ENCODE measurements at places on chromosomes 1 and 21.

GRCh38 chr1:3898475-3898735 lies 1.7 kb downstream of the C1orf174 start:
- DNase-seq: no peak

GRCh38 chr1:199292896-199293295 lies 654.1 kb downstream of the PTPRC start:
- no peak for DNase-seq

DNA sequence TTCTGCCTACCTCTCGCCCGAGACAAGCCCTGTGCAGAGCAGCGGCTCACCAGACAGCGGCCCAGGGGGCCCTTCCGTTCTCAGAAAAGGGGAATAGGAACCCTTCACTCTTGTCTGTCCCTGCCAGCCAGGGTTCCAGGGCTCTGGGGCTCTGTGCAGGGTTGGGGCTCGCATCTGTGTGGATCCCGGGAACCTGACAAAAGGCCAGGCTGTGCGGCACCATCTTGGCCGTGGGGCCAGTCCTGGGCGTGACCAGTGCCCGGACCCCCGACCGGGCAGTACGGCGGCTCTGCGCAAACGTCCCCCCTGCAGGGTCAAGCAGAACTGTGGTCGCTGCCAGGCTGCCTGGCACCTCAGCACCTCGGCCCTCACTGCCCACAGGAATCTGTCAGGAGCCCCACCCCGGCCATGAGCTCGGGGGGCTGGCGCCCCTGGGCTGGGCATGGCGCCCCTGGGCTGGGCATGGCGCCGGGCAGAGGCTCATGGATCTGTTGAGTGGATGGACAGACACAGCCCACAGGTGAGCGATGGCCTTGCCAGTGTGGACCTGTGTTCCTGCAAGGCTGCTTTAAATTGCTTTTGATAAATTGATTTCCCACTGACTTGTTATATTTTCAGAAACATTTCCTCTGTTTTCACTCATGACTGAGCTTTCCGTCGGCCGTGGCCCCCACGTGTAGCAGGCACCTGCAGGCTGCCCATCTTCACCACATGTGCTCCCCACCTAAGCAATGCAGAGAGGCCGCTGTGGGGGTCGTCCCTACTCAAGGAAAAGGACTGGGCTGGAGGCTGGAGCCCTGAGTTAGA lies 59.0 kb downstream of the SLX9 start:
- no peak for DNase-seq

DNA sequence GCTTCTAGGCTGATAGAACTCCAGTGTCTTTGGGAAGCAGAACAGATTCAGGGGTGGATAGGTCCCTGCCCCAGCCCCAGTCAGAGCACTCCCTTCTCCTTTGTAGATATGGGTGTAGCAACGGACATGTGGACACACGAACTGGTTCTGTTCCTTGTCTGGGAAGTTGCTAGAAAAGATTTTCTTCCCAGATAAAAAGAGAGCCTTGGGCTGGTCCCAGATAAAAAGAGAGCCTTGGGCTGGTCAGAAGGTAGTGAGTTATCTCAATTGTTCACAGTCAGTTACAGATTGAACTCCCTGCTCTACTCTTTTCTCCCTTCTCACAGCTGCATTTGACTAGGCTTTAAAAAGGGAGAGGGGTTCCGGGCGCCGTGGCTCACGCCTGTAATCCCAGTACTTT lies 7.4 kb upstream of the EFNA1 start:
- DNase-seq: no peak

DNA sequence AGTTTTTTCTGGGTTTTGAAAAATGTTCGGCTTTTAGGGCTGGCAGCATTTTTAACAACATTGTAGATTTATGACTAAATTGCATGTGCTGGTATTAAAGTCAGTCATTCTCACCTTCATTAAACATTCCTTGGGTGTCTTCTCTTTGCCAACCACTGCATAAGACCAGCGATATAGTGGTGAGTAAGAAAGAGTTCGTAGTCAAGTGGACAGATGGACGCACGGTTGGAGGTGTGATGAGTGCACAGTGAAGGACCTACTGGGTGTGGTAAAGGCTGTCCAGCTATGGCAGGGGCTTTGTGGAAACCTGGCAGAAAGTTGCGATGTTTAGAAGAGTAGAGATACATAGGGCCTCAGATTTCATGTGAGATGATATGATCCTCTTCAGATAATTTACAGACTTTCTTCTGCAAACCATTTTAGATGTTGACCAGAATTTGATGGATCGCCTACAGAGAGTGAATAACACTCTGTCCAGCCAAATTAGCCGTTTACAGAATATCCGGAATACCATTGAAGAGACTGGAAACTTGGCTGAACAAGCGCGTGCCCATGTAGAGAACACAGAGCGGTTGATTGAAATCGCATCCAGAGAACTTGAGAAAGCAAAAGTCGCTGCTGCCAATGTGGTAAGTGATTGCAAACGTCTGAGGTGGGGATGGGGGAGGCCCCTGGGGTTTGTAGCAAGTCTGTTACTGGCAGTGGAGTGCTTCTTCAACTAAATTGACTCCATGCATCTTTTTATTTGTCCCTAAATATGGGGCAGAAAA lies 56.0 kb upstream of the LAMC2 start:
- no peak for DNase-seq

GRCh38 chr1:197869490-197870077 lies 32.8 kb upstream of the C1orf53 start:
- no peak for DNase-seq

DNA sequence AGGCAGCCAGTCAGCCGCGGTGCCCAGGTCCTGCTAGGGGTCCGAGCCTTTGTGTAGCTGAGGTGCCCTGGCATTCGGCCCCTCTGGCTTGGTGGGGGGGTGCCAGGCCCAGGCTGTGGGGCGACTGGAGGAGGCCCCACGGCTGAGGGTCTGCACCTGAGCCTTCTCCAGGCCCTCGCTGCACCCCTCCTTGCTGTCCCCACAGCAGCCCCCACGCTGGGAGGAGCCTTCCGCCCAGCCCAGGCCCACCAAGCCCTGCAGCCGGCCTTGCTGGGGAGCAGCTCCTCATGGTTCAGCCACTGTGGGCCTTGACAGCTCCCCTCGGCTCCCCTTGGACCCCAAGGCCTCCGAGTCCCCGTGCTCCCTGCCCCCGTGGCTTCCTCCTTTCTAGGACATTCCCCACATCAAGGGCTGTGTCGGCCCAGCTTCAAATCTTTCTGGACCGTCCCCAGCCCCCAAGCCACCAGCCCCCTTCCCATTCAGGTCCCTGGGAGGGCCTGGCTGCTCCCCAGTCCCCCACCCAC lies 67.8 kb downstream of the MORN1 start:
- DNase-seq: no peak

DNA sequence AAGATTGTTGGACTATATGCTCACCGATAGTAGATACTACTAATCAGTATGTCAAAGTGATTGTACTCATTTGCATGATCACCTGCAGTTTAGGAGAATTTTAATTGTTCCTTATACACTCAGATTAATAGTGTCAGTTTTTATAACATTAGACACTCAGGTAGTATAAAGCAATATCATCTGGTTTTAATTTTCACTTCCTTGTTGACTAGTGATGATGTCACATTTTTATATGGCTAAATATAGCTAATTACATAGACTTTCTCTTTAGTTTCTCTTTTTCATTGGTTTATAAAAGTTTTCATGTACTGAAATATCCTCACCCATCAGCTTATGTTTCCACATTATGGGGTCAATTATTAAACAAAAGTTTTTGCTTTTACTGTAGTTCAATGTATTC lies 1332.4 kb upstream of the ADGRL2 start:
- DNase-seq: no peak

GRCh38 chr1:151853411-151853943 lies at the start of gene THEM5:
TSS of gene THEM5 (minus strand) at chr1:151853712. CDS start at chr1:151853565, 147 bp downstream.
- DNase-seq: no peak

- DNase-seq: no peak
These were observed 242.0 kb downstream of the FOXD2 start for GRCh38 chr1:47679826-47680225.
